ENCODE measurements at places on chromosomes 1 and 21.
A peak's percentile ranks its signal among the peaks of the same experiment; 100 is the strongest.

DNA sequence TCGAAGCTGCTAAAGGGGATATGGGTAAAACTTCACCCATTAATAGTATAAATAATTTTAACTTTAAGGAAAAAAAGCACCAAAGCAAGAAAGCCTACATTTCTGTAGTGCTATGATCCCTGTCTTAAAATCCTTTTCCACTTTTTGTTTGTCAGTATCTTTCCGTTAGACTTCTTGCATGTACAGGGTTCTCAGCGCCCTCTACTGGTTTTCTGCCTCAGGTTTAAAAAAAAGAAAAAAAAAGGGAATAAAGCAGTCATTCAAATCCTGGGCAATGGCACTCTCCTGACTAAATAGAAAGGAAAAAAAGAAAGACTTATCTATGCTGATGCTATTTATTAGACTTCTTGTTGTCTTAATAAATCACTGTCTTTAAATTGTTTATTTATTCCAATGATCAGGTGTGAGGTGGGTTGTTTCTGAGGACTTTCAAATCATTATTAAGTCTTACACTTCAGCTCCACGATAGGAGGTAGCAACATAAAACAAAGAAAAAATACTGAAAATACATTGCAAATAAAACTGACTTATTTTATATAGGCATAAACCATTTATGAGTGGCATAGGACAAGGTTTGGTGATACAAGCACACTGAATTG is 475.4 kb upstream of the NR5A2 start:
- H3K36me3 ChIP-seq: no peaks in the 10 kb centered on the region
- no peak overlapping the region for H3K4me3 ChIP-seq
- DNase-seq: no peak
- H3K4me1 ChIP-seq: no peaks in the 10 kb centered on the region
- peaks cover 7% of the 10 kb centered on the region for H3K27me3 ChIP-seq

GRCh38 chr1:53015508-53015860 is 46.5 kb upstream of the PODN start:
- H3K27ac ChIP-seq: peak overlapping the region; percentile 73
- peaks cover 4% of the 10 kb centered on the region for H3K36me3 ChIP-seq
- peak overlapping the region; percentile 90 for H3K4me3 ChIP-seq
- no peak for DNase-seq
- H3K4me1 ChIP-seq: peaks cover 38% of the 10 kb centered on the region

- no peak overlapping the region for H3K4me3 ChIP-seq
- H3K27me3 ChIP-seq: no peaks in the 10 kb centered on the region
- peaks cover 3% of the 10 kb centered on the region for H3K36me3 ChIP-seq
- no peak overlapping the region for H3K27ac ChIP-seq
- peaks cover 33% of the 10 kb centered on the region for H3K4me1 ChIP-seq
Measured at GRCh38 chr1:111142356-111142975, 2.4 kb downstream of the CEPT1 start.

DNA sequence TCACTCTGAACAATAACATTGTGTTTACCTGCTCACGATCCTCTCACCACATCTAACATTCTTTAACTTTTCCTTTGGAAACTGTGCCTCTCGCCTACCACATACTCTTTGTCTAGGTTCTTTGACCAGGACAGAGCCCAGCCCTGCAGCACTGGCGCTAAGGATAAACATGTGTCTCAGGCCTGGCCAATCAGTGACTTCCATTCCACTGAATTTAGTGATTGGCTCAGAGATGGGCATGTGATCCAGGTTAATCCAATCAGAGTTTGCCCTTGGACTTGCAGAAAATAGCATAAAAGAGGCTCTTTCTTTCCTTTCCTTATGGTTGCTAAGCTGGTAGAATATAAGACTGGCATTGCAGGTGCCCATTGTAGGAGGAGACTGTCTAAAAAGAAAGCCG is 605.7 kb downstream of the MATN1 start:
- H3K27me3 ChIP-seq: peaks cover 28% of the 10 kb centered on the region
- H3K36me3 ChIP-seq: no peaks in the 10 kb centered on the region
- no peak overlapping the region for H3K27ac ChIP-seq
- H3K4me3 ChIP-seq: no peak overlapping the region

- no peaks in the 10 kb centered on the region for H3K4me1 ChIP-seq
- H3K27me3 ChIP-seq: no peaks in the 10 kb centered on the region
- no peak for DNase-seq
Measured at GRCh38 chr1:64093941-64094340, 109.5 kb upstream of the UBE2U start.

DNA sequence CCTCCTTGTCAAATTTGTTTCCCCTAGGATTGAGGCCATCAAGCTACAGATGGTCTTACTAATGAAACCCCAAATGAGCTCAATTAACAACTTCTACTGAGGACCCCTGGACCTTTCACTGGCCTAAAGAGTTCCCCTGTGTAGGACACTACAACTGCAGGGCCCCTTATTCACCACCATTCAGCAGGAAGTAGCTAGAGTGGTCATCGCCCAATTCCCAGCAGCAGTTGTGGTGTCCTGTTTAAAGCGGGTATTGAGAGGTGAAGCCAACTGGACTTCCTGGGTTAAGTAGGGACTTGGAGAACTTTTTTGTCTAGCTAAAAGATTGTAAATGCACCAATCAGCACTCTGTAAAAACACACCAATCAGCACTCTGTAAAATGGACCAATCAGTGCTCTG is 1466.9 kb downstream of the KCNT2 start:
- H3K4me3 ChIP-seq: no peak overlapping the region
- H3K36me3 ChIP-seq: no peaks in the 10 kb centered on the region

DNA sequence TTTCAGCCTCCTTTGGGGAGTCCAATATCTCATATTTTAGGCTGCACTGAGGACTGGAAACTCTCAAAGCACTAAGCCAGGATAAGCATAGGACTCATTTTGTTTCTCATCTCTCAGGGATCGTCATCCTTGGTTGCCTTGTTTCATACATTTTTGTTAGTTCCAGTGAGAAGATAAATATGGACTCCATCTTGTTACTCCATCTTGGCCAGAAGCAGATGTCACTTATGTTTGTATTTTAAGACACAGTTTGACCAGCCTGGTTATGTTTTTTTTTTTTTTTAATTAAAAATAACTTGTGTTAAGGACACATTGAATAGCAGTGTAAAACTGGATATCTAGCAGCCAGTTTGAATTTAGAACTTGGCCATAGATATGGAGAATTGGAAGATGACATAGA is 34.7 kb downstream of the DISP3 start:
- peaks cover 24% of the 10 kb centered on the region for H3K36me3 ChIP-seq
- H3K27ac ChIP-seq: no peak overlapping the region
- H3K4me1 ChIP-seq: peaks cover 4% of the 10 kb centered on the region

GRCh38 chr1:176854758-176855745 is 309.5 kb downstream of the ASTN1 start:
- H3K27ac ChIP-seq: no peak overlapping the region
- no peak for DNase-seq
- H3K36me3 ChIP-seq: no peaks in the 10 kb centered on the region

DNA sequence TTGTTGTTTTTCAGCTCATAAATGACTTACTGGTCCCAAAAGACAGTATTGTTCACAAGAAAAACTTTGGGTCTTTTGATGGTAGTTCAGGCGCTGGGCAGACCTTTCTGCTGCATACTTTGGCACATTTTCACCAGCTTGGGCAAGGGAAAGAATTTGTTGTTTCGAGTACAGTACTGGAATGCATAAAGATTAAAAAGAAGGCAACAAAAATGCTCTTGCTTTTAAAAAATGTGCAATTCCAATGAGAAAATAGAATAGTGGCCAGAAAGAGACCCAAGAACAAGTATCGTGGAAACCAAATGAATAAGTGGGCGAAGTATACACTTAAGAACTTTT is 56.0 kb downstream of the CLIC6 start:
- peaks cover 2% of the 10 kb centered on the region for H3K27me3 ChIP-seq
- H3K27ac ChIP-seq: no peak overlapping the region
- no peak overlapping the region for H3K4me3 ChIP-seq
- no peak for DNase-seq

GRCh38 chr1:113949007-113949406 is 19.9 kb downstream of the HIPK1 start:
- no peaks in the 10 kb centered on the region for H3K27me3 ChIP-seq
- H3K36me3 ChIP-seq: no peaks in the 10 kb centered on the region
- DNase-seq: no peak
- H3K4me3 ChIP-seq: peak overlapping the region; percentile 79
- peaks cover 75% of the 10 kb centered on the region for H3K4me1 ChIP-seq
- H3K27ac ChIP-seq: peak overlapping the region; percentile 94

DNA sequence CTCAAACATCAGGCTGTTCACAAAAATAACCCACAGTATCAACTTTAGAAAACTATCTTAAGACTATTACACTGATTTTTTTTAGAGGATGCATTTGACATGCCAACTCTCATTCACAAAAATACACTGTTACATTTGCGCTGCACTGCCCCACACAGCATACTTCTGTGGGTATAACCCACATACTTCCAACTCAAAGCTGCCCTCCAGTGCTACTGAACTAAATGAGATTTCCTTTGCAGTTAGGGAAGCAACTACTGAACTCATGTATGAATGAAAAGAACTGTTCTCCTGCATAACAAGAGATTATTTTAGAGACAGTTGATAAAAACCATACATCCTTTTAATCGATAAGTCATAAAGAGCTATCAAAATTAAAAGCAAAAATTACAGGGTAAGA is 25.8 kb upstream of the GADD45A start:
- H3K27ac ChIP-seq: no peak overlapping the region
- H3K4me1 ChIP-seq: no peaks in the 10 kb centered on the region
- H3K27me3 ChIP-seq: peaks cover 24% of the 10 kb centered on the region

GRCh38 chr1:228900099-228900885 is 165.0 kb downstream of the RHOU start:
- no peak overlapping the region for H3K27ac ChIP-seq
- no peaks in the 10 kb centered on the region for H3K36me3 ChIP-seq
- H3K4me1 ChIP-seq: peaks cover 5% of the 10 kb centered on the region
- no peaks in the 10 kb centered on the region for H3K27me3 ChIP-seq
- H3K4me3 ChIP-seq: no peak overlapping the region
- DNase-seq: no peak

- DNase-seq: peak; percentile 48
- peak overlapping the region; percentile 88 for H3K4me3 ChIP-seq
- peaks cover 40% of the 10 kb centered on the region for H3K4me1 ChIP-seq
- no peaks in the 10 kb centered on the region for H3K27me3 ChIP-seq
- H3K36me3 ChIP-seq: no peaks in the 10 kb centered on the region
- peak overlapping the region; percentile 95 for H3K27ac ChIP-seq
Measured at GRCh38 chr1:110620250-110620615, 14.1 kb upstream of the KCNA2 start.
